ENCODE measurements at places on chromosomes 1 and 21.

DNA sequence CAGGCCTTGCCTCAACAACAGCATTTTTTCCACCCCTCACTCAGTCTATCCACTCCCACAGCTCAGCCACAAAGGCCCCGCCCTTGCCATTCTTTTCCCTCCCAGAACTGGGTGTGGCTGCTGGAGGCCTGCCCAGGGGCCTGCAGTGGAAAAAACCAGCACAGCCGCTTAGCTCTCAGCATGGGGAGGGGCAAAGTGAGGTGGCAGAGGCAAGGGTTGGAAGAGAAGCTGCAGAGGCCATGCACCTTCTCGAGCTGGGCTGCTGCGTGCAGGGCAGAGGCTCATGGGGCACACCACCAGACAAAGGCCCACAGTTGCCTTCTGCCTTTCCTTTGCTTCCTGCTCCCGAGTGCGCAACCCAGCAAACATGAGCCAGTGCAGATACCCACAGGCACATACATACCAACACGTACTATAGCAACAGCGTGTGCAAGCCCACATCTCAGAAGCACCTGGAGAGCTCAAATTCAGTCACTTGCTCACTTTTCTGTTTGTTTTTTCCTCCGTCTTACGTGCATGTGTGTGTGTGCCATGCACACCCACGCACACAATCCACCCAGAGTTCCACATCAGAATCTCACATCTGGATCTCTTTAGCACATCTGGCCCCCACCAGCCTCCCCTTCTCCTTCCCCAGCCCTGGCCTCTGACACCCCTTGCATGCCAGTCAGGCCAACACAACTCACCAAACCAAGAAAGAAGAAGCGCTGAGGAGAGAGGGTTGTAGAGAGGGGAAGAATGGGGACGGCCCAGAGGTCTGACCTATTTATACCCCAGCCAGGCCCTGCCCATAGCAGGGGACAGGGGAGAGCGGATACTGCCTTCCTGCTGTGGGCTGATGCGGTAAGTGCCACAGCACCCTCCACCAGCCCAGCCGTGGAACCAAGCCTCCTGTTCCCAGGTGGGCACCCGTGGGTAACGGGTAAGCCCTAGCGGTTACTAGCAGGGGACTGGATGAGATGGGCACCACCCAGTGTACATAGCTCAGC, at the start of gene S100A4:
S100A4 (minus strand) TSS at position 740 of the 989 bp plus-strand sequence. CDS start 1,012 bp downstream, outside the sequence.
- DNase-seq = peak; percentile 98

GRCh38 chr1:197145446-197146024, 934 bp downstream of the ASPM start:
- DNase-seq = no peak

- no peak for DNase-seq
These were observed 230.2 kb downstream of the PRDM2 start for GRCh38 chr1:13930151-13930550.

DNA sequence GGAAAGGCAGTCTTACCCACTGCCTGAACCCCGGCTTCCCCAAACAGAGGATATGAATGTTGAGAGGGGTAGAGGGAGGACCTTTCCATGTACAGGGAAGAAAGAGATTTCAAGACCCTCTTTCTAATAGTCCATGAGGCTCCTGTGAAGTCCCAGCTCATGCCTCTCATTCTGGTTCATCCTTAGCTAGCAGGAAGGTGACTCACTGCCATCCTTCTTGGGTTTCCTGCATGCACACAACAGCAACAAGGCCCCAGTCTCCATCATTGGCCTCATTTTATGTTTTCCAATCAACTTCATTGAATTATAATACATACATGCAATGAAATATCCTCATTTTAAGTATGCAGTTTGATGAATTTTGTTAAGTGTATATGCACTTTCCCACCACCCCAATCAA, 46.2 kb downstream of the SYT2 start:
- no peak for DNase-seq

- DNase-seq = no peak
These were observed 93.2 kb downstream of the CTH start for GRCh38 chr1:70504176-70504820.

DNA sequence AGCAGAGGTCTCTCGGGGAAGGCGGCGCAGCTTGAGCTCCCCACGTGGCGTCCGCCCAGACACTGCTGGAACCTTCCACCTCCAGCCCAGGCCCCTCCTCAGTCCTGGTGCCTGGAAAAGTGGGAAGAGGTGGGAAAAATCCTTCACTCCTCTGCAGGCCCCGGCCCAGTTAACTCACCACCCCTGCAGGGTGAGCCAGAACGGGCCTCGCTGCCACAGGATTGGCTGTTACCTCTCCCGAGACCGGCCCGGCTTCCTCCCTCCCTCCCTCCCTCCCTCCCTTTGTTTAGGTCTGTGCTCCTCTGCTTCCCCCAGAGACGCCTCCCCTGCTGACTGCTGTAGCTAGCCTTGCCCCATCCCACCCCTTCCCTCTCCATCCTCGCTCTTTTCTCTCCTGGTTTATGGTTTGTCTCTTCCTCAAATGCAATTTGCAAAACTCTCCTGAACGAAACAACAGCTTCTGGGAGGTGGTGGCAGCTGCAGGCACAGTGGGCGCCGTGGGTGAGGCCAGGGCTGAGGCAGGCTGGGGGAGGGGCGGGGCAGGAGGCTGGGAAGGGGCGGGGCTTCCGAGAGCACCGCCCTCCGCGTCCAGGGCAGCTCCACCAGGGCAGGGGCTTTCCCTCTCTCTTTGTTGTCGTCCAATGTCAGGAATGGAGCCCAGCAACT, 6.5 kb downstream of the CAPN9 start:
- no peak for DNase-seq

- no peak for DNase-seq
These were observed 10.0 kb upstream of the RASSF5 start for GRCh38 chr1:206497363-206497762.

DNA sequence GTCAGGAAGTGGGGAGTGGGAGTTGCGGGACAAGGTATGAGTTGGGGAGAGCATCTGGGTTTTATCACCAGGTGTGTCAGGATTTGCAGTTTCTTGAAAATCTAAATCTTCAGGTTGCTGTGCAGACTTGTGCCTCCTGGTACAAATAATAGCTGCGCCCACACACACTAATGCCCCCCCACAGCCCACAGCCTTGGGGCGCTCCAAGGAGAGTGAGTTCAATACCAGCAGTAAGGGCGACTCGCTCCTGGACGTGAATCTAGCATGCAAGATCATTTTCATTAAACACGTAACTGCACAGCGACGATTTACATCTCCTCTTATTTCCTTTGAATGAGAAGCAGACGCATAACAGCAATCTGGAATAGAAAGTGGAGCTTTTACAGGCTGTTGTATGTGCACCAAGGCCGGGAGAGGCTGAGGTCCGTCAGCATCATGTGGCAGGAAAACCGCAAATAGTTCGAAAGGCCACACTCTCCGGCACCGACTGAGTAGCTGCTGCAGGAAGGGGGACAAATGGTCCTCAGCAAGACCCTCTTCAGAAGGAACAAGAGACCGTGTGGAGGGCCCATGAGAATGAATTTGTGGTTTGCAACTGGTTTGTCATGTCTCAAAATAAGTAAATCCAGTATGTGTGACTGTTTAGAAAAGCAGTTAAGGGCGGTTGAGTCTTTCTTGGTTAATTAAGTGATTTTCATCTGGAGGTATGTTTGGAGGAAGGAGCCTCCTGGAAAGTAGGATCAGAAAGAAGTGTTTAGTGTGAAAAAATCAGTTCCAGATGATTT, 439.5 kb downstream of the SMYD3 start:
- DNase-seq = no peak

DNA sequence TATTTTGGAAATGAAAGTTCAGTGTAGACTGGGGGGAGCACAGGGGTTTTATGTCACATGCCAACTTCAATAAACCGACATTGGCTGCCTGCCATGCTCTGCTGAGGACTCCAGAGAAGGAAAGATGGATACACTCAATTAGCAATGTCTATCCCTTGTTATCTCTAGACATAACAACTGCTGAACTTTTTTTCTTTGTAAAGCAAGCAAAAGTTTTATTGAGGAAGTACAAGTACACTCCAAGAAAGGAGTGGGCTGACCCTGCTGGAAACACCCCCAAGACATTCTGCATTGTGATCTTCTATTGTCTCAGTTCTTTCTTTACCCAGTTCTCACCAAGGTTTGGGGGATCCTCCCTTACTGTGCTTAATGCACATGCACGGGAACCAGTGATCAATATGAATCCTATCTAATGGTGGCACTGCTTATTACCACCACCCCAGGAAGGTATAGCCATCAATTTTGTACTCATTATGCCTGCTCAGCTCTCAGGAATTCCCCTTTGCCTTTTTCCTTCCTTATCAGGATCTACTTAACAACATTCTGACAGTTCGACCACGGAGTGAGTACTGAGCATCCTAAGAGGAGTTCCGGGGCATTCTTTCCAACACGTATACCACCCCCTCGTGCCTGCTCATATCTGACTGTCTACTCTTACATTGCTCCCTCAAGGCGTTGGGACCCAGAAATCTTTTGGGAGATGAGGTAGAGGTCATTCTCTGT, 28.7 kb downstream of the SYNJ1 start:
- no peak for DNase-seq

DNA sequence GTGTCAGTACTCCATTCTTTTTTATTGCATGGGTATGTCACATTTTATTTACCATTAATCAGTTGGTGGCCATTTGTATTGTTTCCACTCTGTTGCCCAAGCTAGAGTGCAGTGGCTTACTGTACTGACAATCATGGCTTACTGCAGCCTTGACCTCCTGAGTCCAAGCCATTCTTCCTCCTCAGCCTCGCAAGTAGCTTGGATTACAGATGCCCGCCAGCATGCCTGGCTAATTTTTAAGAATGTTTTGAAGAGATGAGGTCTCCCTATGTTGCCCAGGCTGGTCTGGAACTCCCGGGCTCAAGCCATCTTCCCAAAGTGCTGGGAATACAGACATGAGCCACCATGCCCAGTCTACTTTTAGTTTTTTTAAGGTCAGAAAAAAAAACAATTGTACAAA, 813 bp upstream of the SFT2D2 start:
- DNase-seq = no peak

GRCh38 chr1:41476807-41477361, 7.6 kb downstream of the EDN2 start:
- no peak for DNase-seq

DNA sequence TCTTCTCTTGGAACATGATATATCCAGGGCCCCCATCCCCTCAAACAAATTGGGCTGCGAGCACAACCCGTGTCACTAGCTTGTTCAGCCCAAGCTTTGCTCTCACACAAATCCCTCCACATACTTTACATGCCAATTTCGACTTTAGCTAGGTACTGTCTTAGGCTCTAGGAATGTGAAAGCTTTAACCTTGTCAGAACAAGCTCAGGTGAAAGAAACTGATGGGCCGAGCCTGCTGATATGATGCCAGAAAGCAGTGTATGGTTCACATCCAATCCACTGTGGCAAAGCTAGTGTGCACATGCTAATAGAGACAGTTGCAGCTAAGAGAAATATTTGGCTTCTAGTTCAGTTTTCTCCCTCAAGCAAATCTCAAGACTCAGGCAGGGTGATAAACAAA, 79.5 kb downstream of the TNFSF18 start:
- no peak for DNase-seq

- DNase-seq = no peak
These were observed 82.1 kb upstream of the DUSP10 start for GRCh38 chr1:221824025-221824424.

DNA sequence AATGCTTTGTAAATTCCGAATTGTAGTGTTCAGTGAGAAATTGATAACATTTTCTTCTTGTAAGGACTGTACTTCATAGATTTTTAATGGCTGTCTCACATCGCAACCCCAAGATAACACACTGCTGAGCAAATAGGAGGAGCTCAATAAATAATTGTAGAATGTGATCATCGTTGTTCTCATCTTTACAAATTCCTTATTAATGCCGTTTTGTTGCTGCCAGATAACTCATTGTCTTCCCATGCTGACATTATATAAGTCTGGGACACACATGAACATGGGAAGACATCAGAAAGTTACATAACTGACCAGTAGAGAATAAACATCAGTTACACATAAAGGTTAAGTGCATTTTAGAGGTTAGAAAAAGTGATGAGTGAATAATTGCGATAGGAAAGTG, 46.4 kb upstream of the TSPAN2 start:
- DNase-seq = no peak

- no peak for DNase-seq
These were observed 273.8 kb downstream of the FAM72C start for GRCh38 chr1:143698016-143698415.

DNA sequence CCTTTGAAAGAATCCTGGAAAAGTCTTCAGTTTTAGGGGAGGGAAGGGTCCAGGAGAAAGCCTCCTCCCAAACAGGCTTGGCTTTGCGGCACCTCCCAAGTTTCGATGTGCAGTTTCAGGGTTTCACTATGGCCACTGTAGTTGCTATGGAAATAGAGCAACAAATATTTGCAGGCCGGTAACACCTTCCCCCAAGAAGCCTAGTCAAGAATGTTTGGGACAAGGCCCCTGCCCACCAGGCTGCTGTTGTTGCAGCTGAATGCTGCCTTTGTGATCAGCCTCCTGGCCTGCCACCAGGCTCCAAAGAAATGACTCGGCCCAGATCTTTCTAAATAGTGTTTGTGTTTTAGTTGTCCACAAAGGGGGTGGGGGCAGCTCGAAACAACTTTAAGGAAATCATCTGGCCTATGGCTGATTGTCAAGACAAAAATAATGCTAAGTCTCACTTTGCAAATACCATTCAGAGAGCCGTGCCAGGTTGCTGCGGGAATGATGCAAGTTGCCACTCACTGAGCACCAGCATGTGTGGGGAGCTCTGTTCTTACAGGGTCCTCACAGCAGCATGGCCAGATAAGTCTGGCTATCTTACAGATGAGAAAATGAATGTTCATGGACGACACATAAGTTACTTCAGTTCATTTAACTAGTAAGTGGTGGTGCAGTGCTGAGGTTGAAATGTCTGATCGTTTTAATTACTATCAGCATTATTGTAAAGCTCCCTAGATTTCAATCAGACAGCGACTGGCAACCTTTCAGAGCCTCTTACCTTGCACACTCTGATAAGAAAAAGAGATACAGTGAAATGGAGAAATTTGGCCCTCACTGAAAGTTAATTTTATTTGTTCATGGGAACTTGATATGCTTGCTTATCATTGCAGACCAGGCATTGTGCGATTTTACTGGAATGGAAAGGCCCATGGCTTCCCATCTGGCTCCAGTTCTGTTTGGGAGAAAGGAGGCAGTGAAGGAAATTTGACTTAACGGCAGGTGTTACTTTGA, 91.2 kb upstream of the JUN start:
- no peak for DNase-seq

DNA sequence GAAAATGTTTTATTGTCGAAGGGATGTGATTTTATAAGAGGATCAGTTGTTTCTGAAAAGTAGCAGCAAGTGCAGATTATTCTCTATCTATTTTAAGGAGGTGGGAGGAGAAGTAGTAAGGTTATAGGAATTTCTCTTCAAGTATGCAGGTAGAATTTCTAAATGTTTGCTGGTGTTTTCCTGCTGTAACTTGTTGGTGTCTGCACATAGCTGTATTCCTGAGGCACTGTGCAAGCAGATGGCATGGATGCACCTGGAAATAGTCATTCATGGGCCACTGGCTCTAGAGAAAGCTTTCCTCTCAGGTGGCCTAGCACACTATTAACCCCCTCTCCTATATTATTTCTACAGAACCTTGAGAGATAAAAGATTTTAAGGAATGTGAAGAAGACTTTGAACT, 30.3 kb upstream of the PODN start:
- no peak for DNase-seq

DNA sequence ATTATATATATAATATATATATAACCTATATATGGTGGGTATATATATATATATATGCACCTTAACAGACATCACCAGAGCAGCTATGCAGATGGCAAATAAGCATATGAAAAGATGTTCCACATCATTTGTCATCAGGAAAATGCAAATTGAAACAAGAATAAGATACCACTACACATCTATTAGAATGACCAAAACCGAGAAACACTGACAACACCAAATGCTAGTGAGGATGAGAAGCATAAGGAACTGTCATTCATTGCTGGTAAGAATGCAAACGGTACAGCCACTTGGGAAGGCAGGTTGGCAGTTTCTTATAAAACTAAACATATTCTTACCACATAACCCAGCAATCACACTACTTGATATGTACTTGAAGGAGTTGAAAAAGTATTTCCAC, 219.8 kb upstream of the PRMT6 start:
- no peak for DNase-seq

All from left forelimb (tissue), 1 donor.